ENCODE measurements at places on chromosomes 12 and 14.

GRCh38 chr14:77314043-77314442 is 6.6 kb downstream of the POMT2 start:
- no peak for DNase-seq

DNA sequence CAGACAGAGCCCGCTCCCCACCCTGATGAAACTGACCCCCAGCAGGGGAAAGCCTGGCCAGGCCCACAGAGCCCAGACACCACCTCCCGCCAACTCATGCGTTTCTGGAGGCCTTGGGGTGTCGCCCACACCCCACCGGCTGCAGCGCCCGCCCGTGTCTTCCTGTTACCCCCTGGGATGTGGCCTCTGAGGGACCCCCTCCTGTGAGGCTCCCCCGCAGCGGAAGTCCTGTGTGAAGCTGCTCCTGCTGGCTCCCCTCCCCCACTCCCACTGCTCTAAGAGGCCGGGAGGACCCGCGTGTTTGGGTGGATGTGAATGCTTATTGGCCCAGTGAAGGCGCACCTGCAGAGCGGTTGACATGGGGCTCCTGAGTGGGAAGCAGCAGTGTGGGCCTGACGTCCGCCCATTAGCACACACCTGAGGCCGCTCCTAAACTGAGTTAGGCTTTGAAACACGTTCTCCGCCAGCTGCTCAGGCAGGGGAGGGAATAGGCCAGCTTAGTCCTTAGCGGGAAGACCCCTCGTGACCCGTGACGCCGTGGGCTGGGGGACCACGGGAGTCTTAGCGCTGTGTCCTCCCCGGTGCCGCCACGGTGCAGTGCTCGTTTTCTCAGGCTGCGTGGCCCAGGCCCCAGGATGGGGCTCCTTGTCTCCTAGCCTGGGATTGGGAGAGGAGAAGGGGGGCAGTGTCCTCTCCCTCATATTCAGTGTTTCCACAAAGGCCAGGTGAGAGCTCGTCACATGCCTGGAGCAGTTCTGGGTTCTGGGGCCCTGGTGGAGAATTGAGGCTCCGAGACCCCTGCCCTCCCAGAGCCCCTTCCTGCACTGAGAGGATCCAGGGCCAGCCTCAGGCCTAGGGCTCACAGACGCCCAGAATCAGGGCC is 323.4 kb upstream of the SFSWAP start:
- no peak for DNase-seq

- DNase-seq: no peak
These were observed 44.6 kb downstream of the MAX start for GRCh38 chr14:65057695-65058094.

DNA sequence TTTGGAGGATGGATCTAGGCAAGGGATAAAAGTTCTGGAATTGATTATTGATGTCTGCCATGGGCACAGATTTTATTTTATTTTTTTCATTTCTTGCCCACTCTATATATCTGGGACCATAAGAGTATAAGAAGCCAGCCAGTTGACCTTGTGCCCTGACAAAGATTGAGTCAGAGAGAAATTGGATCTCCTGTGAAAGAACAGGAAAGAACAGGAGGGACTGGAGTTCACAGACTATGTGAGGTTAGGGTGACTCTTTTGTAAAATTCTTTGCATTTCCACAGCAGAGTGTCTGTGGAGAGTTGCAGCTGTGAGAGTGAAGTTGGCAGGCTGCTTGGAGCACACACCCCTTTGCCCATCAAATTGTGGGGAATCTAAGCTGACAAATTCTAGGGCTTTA is 358.4 kb upstream of the TBX3 start:
- no peak for DNase-seq

GRCh38 chr12:81360916-81361315 is 283.0 kb downstream of the ACSS3 start:
- DNase-seq: no peak

DNA sequence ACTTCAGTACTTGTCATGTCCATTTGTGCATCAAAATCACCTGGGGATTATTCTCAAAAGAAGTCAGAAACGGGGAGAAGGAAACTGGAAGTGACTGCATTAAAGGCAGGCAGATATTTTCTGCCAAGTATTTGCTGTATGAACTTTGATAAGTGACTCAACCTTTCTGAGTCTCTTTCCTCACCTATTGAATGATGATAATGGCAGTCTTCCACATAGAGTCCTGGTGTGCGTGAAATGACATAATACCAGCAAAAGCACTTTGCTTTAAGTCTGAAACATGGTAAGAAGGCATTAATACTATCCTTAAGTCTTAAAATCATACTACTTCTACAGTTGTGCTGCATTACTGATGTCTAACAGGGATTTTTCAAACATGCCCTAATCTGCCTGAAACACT is 278.5 kb downstream of the ADAMTS20 start:
- no peak for DNase-seq

- DNase-seq: no peak
These were observed 29.8 kb downstream of the ADGRD1 start for GRCh38 chr12:130983328-130984017.

DNA sequence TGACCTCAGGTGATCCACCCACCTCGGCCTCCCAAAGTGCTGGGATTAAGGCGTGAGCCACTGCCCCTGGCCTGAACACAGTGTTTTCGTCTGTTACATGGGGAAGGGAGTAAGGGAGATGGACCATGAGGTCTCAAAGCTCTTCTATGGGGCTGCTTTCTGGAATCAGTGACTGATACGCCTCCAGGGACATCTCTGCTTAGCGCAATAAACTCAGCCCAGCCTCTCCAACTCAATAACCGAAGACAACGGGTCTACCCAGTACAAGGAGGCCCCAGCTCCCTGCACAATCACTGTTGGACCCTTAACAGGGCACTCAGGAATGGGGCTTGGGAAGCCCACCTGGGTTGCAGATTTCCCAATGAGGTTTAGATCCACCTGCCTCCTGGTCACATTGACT is 42.6 kb upstream of the CHGA start:
- no peak for DNase-seq

- no peak for DNase-seq
These were observed 206.3 kb downstream of the C12orf50 start for GRCh38 chr12:87822923-87823322.

GRCh38 chr12:77007476-77007875 is 57.9 kb downstream of the E2F7 start:
- no peak for DNase-seq

DNA sequence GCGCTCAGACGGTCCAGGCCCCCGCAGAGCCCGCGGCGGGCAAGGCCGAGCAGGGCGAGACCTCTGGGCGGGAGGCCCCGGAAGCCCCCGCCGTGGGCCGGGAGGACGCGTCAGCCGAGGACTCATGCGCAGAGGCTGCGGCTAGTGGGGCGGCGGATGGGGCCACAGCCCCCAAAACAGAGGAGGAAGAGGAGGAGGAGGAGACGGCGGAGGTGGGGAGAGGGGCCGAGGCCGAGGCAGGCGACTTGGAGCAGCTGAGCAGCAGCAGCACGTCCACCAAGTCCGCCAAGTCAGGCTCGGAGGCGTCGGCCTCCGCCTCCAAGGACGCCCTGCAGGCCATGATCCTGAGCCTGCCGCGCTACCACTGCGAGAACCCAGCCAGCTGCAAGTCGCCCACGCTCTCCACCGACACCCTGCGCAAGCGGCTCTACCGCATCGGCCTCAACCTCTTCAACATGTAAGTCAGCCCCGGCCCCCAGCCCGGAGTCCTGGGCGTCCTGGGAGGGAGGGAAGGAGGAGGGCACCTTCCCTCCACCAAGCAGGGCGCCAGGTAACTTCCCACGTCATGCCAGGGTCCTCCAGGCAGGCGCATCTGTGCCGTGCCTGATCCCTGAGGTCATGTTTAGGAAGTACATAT is 72.4 kb downstream of the IQSEC3 start:
- peak; percentile 18 for DNase-seq

GRCh38 chr14:22981090-22981875 is 1.1 kb downstream of the AJUBA start:
- no peak for DNase-seq

DNA sequence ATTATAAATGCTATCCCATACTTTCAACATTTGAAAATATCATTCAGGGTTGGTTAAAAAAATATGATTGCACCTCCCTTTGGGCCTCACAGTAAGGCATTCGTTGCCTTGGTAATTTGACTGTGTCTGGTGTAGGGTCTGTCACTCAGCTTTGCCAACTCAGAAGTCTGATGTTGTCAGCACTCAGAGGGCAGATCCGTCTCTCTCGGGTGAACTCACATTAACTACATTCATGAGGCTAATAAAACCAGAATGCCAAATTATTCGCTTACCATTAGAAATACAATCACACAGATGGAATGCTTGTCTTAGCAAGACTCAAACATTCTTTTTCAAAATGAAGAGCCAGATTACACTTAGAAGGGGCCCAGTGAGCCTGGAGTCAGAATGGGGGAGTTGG is 53.0 kb downstream of the NPAS3 start:
- no peak for DNase-seq

GRCh38 chr12:48221645-48222044 is 18.6 kb upstream of the OR10AD1 start:
- DNase-seq: no peak

DNA sequence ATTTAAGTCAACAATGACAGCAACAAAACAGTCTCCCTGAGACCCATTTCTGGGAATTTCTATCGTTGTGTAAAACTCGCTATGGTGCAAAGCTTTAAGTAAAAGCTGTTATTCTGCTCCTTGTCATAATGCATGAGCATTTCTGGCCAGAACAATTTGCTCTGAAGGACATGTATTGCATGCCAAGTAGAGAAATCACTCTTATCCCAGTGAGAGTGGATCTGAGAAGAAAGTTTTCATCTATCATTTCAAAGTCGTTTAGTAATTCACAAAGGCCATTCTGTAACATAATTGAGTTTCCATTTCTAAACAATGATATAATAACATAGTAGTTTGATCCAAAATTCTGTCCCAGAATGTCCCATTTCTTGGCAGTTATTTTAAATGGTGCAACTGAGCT is 86.6 kb downstream of the TBC1D30 start:
- DNase-seq: no peak

DNA sequence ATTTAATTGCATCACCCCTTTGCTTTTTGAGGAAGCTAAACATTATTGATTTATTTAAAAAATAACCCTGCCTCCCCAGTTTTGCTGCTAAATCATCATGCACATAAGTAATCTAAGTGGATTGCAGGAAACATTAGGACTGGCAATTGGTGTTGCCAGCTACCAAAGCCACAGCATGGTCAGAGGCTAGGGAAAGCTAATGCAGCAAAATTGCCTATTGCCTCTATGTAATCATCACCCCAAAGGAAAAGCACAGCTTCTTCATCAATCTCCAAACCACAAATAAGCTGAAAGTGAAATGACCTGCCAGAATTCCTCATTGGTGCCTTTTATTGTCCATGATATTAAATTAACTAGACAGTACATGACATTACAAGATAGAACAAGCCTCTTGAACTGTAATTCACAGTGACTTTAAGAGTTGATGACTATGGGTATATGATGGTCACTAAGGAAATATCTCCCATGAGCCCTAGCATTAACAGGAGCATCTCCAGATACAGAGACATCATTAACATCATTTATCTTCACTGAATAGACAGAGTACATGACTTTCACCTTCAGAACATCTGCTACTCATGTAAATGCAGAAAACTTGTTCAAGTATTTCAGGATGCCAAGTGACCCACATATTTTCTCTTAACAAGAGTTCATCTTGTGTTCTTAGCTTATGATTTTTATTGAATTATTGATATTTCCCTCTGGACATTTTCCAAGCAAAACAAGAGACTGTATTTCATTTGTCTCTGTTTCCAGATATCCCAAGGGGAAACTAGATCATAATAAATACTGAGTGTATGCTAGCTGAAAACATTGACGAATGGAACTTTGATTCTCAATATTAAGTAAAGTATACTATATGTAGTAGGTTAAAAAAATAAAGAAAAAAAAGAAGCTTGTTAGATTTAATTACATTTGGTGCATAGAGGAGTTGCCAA is 29.4 kb downstream of the PTPRR start:
- no peak for DNase-seq

DNA sequence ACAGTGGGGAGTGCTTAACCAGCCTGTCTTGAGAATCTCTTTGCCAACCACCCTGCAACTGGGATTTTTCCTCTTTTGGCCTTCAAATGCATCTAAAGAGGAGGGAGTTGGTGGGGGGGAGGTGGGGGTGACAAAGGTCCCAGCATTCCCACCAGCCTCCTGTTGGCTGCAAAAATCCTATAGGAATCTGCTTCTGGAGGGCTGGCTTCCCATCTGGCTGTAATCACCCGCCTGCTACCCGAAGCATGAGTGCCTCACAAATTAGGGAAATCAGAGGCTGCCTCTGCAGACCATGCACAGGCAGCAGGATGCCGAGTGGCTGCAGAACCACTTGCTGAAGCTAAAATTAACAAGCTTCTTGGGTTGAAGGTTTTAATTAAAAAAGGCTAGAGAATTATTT is 73.9 kb upstream of the WSCD2 start:
- no peak for DNase-seq

GRCh38 chr14:91154851-91155625 is 41.2 kb downstream of the DGLUCY start:
- no peak for DNase-seq

- DNase-seq: no peak
These were observed 26.8 kb downstream of the MMP17 start for GRCh38 chr12:131854861-131855476.

- DNase-seq: no peak
These were observed 5.9 kb downstream of the DGLUCY start for GRCh38 chr14:91119556-91120311.

DNA sequence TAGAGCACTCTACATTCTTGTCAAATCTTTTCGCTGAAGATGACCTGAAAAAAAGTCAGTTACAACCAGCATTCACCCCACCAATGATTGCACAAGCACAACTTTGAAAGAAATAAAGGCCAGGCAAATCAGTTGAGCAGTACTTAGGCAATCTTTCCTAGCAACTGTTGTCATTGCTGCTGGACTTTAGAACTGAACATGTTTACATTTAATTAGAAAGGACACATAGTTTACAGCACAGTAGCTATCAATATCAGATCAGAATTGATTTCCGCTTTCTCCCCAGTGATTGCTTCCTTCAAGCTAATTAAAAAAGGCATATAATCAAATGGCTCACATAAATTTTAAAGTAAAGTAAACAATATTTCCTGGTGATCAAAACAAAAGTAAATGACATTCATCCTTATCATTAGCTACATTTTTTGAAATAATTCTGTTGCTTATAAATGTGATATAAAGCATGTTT is 128.4 kb downstream of the FOXA1 start:
- DNase-seq: no peak

DNA sequence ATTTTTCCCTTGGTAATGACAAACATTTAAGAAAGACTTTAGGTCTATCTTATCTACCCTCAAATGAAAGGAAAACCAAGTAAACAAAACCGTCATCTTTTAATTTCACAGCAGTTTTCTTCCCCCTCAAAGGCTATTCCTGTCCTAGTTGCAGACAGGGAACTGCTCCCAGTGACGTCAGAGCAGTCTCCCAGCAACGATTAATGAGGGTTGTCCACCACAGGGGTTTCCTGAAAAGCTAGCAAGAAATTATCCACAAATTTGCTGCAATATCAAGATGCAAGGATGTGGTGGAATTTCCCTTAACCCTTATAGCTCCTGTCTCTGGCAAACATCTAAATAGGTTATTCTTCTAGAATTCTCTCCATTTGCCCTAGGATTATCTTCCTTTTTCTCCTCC is 89.1 kb upstream of the STAC3 start:
- no peak for DNase-seq

- no peak for DNase-seq
These were observed 90.4 kb downstream of the PPP2R5C start for GRCh38 chr14:101851736-101852405.

Measured in activated T-cell treated with anti-CD3 and anti-CD28 coated beads for 48 hours (primary cell).